ENCODE measurements at places on chromosomes 3 and 15.

- DNase-seq = no peak
Measured at GRCh38 chr15:79042213-79042928, 48.2 kb downstream of the RASGRF1 start.

DNA sequence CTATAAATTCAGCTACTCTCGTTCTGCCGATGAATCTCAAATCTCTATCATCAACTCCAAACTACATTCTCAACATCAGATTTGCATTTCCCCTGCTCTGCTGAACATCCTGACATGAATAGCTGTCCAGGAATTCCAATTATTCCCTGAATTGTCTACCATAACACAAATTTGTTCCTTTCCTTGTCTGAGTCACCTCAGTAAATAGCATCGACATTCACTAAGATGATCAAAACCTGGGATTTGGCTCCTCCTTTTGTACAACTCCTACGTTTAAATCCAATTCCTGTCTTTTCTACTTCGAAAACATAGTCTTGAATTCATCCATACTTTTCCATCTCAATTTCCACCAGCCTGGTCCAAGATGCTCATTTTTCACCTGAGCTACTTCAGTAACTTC is 107.0 kb downstream of the GREM1 start:
- DNase-seq = no peak

- peak; percentile 73 for DNase-seq
Measured at GRCh38 chr3:141076036-141076773, 25.1 kb downstream of the SPSB4 start.

DNA sequence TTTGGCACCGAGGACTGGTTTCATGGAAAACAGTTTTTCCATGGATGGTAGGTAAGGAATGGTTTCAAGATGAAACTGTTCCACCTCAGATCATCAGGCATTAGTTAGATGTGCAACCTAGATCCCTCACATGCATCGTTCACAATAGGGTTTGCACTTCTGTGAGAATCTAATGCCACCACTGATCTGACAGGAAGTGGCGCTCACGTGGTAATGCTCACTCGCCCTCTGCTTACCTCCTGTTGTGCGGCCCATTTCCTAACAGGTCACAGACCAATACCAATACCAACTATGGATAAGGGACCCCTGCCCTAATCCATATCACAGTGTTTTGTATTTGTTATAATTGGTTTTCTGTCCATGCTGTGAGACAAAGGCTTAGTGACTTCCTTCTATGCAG is 58.9 kb downstream of the SLMAP start:
- DNase-seq = no peak

DNA sequence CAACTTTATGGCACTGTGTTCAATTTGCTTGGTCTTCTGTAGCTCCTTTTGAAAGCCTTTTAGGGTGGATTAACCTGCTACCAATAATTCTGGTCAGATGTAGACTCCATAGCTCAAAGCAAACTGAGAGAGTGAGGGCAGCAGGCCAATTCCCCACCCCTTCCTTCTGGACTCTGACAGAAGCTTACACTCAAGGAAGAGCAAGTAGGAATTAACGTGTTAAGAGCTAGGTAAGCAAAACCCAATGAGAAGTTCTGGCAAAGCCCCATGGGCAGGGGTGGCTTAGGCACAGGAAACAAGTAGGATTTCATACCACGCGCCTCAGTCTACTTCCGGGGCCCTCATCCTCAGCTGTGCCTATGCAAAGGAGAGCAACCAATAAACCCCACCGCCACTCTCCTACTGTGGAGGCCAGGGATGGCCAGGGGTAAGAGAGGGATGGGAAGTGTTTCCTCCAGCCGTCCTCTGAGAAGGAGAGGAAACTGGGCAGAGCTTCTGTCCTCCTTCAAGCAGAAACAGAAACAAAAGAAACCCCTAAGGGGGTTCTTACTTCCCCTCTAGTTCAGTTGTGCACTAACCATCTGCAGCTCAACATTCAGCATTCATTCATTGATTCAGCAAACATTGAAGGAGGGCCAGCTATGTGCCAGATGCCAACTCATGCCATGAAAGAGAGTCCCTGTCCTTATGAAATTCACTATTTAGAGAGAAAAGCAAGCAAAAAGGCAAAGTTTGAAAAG is 12.6 kb downstream of the CCR5 start:
- no peak for DNase-seq

- no peak for DNase-seq
Measured at GRCh38 chr15:69843900-69844304, 253.8 kb downstream of the TLE3 start.

DNA sequence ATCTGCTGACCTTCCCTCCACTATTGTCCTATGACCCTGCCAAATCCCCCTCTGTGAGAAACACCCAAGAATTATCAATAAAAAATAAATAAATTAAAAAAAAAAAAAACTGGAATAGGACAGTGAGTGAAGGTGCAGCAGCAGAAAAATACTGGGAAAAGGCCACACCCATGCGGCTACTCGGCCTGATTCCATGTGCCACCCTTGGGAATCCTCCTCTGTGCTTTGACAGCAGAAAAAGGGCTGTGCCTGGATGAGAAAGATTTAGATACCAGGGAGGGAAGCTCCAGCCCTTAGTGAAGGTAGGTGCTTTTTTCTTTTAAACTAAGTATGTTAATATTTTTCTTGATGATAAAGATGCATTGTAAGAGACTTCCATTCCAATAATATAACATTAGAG is 107.8 kb downstream of the CTNNB1 start:
- DNase-seq = no peak

GRCh38 chr3:194178669-194179068 is 42.7 kb downstream of the HES1 start:
- DNase-seq = peak; percentile 34

DNA sequence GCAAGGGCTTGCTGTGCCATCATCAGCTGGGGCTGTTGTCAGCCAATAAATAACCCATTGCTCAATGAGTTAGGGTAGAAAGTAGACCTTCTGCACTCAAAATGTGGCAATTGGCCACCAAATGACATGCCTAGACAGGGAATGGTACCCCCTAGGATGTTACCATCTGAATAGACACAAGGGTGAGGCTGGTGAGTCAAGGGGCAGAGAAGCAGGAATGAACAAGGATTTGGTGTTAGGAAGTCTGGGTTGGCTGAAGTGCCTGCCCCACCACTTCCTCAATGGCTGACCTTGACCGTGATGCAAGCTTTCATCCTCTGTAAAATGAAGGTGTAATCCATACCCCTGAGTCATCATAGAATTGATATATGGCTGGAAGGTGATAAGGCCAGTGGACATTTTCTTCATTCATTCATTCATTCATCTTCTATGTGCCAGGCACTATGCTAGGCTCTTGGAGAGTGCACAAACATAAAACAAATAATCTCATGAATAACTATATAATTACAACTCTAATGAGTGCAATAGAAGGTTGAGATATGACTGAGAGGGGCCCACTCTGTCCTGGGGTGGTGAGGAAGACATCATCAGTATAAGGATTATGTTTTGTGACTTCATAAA is 4.4 kb upstream of the CA12 start:
- peak; percentile 7 for DNase-seq

GRCh38 chr3:46222435-46223161 is 14.5 kb upstream of the CCR1 start:
- DNase-seq = no peak

Data from DMS53 (cell line).